ENCODE measurements at places on chromosomes 16 and 17.
A peak's percentile ranks its signal among the peaks of the same experiment; 100 is the strongest.

DNA sequence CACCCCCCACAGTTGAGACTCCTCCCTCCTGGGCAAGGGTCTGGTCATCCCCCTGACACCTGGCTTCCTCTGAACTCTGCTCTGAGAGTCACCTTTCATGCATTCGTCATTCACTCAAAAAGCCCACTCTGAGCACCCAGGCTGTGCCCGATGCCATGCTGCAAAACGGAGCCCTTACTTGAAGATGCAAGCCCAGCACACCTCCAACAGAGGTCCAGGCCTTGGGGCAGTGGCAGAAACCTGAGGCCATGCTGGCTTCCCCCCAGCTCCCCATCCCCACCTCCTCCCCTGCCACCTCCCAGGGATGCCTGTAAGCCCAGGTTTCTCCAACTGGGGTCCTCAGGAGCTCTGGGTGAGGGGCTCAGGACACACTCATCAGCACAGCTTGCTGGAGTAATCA is 67.7 kb upstream of the TNRC6C start:
- no peak for DNase-seq

- no peak for DNase-seq
These were observed 8.8 kb upstream of the NR1D1 start for GRCh38 chr17:40108970-40109824.

DNA sequence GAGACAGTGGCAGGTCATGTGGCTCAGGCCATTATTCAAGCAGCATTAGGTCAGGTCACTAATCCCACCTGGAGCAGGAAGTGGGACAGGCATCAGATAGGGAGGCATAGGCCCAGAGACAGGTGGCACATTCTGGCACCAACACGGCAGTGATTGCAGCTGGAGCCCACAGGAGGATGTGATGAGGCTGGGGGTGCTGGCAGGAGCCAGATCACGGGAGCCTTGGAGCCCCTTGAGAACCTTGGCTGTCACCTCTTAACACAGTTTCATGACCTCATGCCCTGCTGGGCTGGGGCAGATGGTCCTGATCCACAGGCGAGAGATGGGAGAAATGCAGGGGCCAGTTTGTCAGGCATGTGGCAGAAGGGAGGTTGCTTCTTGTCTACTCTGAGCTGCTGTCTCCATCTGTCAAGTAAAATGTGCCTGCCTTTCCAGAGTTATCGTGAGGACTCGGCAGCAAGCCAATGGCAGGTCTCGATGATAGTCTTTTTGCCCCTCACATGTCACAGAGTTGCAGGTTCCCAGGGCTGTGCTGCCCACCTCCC is 109.6 kb downstream of the CLEC16A start:
- no peak for DNase-seq

GRCh38 chr16:67248073-67248400 is 742 bp upstream of the SLC9A5 start:
- DNase-seq, result no peak

DNA sequence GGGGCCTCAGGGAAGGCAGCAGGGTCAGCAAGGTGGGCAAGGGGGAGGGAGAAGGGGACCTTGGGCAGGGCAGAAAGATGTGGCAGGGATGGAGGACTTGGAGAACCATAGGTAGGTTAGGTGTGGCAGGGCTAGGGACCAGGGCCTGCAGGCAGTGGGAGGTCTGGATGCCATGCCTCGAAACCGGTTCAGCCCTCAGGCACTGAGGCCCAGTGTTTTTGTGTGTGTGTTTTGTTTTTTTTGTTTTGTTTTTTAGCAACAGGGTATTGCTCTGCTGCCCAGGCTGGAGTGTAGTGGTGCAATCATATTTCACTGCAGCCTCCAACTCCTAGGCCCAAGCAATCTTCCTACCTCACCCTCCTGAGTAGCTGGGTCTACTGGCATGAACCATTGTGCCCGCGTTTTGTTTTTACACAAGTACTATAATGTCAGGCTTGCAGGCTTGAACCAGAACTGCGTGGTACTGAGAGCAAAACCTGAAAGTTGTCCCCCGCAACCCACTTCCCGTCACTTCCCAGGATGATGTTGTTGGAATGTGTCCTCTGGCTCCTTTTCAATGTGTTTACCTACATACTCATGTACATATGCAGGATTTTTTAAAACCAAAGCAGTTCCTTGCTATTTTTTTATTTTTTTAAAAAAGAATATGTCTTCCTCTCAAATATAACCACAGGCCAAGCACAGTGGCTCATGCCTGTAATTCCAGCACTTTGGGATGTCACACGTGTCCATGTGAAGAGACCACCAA is 12.4 kb downstream of the ODAD4 start:
- DNase-seq, result no peak

DNA sequence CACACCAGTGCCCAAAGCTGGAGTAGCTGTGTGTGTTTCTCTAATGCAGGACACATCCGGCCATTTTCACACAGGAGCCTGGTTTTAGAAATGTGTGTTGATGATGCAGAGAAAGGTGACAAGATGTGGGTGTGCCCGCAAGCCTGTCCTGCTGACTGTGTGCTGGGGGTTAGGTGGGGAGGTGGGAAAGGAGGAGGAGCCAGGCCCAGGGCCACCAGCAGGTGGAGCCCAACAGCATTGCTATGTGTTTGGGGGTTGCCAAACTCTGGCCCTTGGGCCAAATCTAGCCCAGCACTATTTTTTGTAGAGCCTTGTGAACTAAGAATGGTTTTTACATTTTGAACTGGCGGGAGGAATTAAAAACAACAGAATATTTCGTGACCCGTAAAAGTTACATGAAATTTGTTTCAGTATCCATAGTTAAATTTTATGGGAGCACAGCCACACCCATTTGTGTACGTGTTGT is 61.7 kb upstream of the LGALS9 start:
- DNase-seq, result no peak

DNA sequence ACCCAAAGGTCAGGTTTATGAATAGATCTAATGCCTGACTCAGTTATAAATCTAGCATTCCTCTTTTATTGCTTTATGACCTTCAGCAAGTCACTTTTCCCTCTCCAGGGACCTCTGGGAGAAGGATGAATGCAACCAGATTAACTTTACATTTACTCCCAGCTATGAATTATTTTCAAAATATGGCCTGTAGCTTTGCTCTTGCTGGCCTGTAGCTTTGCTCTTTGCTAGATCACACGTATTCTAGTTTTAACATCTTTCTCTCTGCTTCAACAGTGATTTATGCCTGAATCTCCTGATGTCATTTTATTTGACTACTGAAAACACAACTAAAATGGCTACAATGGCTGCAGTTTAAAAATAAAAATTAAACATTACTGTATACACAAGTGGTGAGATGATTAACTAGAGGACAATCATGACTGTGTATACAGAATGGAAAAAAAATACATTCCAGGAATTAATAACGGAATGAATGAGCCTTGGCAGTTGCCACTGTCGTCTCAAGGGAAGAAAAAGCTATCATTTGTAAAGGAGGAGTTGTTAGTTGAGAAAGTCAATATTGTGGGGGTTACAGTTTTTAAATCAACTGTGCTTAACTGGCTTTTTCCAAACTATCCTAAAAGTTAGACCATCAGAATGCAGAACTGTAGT is 434.5 kb upstream of the GOT2 start:
- DNase-seq, result no peak

DNA sequence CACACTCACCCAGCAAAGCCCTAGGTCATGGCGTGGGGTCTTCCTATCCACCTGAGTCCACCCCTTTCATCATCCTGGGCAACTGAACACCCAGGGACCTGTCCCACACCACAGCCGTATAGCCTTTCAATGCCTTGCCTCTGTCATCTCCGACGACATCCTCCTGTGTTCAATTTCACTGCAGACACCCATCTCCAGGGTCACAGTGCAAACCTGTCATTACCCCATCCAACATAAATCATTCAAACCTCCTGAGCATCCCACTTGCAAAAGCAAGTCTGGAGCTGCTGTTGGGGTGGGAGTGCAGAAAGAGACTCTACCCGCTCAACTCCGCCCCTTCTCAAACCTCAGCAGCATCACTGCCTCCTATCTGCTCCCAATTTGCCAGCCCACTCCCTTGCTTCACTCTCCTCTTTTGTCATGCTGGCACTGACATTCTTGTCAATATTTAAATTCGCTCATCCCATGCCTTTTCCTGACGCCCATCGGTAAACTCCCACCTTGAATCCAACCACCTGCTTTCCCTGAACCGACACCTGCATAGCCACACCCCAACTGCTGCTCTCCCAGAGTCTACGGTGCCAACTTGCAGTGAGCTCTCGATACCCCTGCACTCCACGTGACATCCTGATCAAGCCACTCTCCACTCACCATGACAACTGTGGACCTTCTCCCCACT is 37.0 kb downstream of the MARF1 start:
- DNase-seq, result no peak

DNA sequence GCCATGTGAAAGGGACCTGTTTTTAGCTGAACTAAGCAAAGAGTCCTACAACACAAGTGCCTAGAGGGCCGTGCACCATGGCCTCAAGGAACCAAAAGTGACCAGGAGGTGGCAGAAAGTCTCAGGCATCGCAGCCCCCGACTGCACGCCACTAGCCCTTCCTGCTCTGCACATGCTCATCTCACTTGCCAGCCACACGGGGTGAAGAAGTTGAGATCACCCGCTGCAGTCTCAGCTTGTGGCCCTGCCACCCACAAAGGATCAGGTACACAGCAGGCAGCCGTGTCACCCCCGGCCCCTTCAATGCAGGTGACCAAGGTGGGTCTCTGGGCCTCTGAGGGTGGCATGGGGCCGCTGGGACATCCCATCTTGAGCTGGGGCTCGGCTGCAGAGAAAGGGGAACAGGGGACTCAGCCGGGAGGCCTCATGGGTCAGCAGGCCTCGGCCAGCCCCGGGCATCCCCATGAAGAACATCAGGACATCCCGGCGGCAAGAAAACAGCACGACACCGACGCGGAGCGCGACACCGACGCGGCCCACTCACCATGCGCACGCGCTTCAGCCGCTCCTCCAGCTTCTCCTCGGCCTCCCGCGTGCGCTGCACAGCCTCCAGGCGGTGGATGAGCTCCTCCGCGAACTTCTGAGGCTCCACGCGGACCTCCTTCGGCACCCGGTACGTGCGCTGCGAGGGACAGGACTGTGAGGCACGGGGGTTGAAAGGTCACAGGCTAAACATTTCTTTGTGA is 21.0 kb downstream of the PDIA2 start:
- DNase-seq, result no peak

- DNase-seq, result no peak
These were observed 57.1 kb downstream of the RAB11FIP4 start for GRCh38 chr17:31448467-31449077.

- DNase-seq, result peak; percentile 31
These were observed 720 bp upstream of the ZPBP2 start for GRCh38 chr17:39867084-39867879.

GRCh38 chr16:12664164-12664733 is 139.4 kb downstream of the CPPED1 start:
- no peak for DNase-seq

DNA sequence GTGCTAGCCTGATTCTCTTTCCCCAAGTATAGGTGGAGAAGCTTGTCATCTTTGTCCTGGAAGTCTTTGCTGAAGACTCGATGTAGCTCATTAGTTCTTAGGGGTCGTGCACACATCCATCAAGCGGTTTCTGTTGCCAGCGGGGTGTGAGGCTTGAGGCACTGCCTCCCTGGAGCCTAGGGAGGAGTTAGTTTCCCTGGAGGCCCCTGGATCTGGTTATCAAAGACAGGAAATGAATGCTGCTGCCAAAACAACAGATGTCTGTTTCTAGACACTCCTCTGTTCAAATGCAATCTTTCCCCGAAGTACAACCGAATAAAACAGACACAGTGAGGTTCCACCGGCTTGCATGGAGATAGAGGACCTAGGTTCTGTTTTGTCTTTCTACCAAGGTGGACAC is 17.5 kb downstream of the HS3ST4 start:
- no peak for DNase-seq

DNA sequence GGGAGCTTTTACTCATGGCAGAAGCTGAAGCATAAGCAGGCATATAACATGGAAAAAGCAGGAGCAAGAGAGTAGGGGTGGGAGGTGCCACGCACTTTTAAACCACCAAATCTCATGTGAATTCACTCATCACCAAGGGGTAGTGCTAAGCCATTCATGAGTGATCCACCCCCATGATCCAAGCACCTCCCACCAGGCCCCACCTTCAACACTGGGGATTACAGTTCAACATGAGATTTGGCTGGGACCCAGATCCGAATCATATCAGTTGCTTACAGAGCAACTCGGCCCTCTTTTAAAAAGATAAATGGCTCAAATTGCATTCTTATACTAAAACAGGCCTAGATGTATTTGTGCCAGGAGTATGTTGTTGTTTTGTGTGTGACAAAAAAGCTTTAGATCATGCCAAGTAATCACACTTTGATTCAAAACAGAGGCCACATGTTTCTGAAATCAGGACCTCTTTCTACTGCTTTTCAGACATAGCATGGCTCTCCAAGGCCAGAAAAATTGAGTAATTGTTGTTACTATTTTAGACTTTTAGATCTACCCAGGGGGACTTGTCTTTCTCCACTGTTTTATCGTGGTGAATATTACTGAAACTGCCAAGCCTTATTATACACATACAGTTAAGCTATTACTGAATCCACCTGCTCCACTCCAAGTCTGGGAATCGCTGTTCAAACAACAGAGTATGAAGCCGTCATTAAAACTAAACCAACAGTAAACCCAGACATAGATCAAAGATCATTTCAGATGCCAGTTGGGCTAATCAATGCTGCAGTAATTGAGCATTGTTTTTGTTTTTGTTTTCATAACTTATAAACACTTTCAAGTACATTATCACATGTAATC is 163.3 kb downstream of the KCNJ2 start:
- DNase-seq, result no peak

- no peak for DNase-seq
These were observed 6.2 kb downstream of the LITAF start for GRCh38 chr16:11580451-11581086.

DNA sequence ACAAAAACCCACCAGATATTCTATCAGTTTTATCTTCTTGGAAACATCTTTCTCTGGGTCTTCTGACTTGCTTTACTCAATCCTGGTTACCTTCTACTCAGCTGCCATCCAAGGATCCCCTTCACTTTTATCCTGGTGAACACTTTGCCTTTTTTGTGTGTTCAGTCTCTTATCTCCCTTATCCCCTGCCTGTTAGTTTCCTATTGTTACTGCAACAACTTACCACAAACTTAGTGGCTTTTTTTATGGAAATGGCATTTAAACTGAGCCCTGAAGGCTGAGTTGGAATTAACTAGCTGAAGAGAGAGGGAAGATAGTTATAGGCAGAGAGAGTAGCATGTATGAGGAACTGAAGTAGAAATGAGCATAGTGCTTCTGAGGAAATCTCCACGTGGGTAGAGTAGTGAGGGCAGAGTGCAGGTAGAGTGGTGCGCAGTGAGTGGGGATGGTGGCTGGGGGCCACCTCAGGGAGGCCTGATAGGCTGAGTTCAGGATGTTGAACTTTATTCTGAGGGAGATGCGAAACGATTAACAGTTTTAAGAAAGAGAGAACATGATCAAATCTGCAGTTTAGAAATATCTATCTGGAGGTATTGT is 26.3 kb downstream of the TANGO6 start:
- no peak for DNase-seq

GRCh38 chr16:65763640-65764305 is 602.7 kb upstream of the CDH5 start:
- DNase-seq, result no peak

GRCh38 chr17:39791111-39791992 is 53.6 kb downstream of the GRB7 start:
- DNase-seq, result no peak

GRCh38 chr17:27236717-27237315 is 57.1 kb upstream of the WSB1 start:
- DNase-seq, result peak; percentile 49

GRCh38 chr16:50038286-50038685 is 13.3 kb downstream of the CNEP1R1 start:
- DNase-seq, result no peak
